Activated naive CD8-positive, alpha-beta T cell treated with anti-CD3 and anti-CD28 coated beads for 36 hours (primary cell): ENCODE measurements at places on chromosomes 7 and 10. TPM values are rescaled to one million over a fixed set of nuclear protein-coding genes. Genes with fewer than 3 reads are reported as not detected.
A peak's percentile ranks its signal among the peaks of the same experiment; 100 is the strongest.

DNA sequence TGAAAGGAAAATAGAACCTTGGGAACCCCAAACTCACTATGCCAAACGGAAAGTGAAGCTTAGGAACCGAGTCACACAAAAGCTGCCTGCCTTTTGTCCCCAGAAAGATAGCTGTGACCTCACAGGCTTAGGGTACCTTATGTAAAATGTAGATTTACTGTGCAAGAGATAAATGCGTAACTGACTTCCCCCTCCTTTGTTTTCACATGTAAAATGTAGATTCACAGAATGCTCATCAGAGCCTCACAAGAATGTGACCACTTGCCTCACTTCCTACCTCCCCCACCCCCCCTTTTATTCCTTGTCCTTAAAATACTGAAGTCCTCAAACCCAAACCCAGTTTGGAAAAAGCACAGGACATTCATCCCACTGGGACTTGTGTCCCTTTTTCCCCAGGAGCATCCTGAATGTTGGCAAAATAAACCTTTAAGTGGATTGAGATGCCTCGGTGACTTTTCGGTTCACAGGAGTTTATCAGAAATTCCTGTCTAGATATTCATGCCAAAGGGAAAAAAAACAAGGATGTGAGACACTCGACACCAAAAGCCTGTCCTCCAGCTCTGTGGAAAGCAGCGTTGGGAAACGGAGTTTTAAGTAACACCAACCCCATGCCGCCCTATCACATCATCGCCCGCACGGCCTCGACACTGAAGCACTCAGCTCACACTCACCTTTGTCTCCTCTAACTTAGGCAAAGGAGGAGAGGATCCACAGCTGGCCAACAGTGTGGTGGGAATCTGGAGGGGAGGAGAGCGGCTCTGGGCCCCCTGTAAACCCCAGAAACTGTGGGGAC is 45.9 kb downstream of the SVIL start:
- DNase-seq = no peak

- no peak for DNase-seq
Observed at GRCh38 chr7:11332865-11333228, 359.2 kb downstream of the PHF14 start.

DNA sequence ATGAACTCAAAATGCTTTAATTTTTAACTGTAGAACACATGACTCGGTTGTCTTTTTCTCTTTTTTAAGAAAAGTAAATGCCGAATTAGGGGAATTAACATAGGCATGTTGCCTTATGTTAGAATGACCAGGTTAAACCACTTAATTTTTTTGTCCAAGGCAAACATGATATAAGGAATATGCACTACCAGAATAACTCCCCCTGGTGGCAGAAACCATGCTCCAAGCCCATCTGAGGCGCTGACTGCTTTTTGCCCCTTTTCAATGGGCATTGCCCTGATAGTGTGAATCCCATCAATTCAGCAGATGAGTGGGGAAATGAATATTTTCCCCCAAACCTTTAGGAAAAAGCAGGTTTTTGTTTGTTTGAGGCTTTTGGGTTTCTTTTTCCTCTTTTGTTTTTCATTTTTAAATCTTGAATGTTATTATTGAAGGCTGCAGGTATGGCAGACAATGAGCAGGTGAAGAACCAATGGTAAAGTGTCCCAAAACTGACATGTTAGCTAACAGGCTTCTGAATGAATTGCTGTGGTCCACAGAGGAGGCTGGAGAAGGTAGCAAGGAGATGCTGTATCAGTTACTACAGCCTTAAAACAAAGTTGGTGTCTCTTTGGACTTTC is 284.3 kb downstream of the SORCS3 start:
- DNase-seq = peak; percentile 19

The HIPK2 gene
- 15.4 TPM for total RNA-seq

DNA sequence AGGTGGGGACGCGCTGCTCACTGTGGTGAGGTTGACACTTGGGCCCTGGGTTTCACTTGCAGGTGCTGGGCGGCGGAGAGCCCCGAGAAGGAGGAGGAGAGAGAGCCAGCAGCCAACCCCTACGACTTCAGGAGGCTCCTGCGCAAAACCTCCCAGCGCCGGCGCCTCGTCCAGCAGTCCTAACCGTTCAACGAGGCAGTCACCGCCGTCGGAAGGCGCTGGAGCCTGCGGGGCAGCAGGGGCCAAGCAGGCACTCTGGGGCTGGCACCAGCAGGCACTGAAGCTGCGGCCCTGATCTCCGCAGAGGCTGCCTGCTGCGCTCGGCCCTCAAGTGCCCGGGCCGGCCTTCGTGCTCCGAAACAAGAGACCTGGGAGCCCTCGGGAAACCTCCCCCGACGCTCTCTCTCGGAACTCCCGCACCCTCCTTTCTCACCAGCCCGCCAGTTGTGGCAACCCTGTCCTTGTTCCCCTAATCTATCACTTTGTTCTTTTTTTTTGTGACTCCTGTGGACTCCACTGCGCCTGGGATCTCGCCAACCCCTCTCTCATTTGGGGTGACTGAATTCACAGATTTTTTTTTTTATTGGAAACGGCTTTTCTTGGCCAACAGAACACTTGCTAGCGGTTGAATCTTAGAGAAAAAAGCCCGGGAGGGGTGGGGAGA is 4.7 kb upstream of the GAD2 start:
- no peak for DNase-seq
